ENCODE measurements at places on chromosomes 11 and 22.

DNA sequence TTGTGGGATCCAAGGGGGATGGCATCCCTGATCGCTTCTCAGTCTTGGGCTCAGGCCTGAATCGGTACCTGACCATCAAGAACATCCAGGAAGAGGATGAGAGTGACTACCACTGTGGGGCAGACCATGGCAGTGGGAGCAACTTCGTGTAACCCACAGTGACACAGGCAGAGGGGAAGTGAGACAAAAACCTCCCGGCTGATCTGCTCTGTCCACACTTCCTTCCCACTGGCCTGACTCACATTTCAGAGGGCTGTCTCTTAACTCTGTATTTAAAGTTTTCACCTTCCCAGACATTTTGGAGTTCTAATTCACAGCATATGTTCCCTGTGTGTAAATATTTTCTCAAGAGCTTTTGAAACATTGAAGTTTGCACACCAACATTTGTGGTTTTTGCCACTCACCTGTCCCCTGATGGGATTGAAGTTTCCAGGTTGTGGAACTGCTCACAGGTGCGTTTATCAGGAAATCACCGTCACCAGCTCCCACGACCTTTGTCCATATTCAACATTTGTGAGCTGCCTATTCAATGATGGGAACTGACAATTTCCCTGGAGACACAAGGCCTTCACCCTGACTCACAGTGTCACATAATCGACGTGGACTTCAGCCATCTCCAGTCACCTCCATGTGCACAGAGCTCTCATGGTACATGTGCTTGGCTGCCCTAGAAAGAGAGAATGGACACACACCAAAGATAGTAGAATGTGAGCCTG is 99.2 kb downstream of the VPREB1 start:
- peak; percentile 8 for DNase-seq

DNA sequence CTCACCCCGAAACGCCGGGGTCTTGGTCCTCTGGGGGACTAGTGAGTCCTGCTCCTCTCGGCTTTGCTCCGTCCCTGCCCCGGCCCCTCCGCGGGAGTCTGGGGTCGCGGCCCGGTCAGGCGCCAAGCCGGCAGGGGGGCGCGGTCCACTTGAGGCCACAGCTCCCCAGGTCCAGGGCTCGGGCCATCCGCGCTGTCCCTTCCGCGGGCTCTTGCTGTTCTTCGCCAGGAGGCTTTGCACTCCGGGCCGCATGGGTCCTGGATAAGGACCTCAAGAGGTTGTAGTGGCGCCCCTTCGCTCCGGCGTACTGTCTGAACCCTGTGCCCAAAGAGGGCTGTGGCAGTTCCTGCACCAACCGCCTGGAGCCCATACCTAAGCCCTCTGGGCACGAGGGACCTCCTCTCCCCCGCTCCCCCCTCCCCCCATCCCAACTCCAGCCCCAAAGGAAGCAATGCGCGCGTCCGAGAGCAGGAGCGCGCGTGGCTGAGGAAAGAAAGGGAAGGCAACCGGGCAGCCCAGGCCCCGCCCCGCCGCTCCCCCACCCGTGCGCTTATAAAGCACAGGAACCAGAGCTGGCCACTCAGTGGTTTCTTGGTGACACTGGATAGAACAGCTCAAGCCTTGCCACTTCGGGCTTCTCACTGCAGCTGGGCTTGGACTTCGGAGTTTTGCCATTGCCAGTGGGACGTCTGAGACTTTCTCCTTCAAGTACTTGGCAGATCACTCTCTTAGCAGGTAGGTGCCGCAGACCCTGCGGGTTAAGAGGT is at the start of gene ADM:
Gene ADM, plus strand, starts transcription at position 579 of the 767 bp plus-strand sequence. CDS start 628 bp downstream, outside the sequence.
- DNase-seq: peak; percentile 88

- DNase-seq: no peak
Observed at GRCh38 chr11:5224538-5225479, 2.1 kb downstream of the HBB start.

- DNase-seq: no peak
Observed at GRCh38 chr11:110900426-110900825, 188.2 kb upstream of the ARHGAP20 start.

- no peak for DNase-seq
Observed at GRCh38 chr22:36222887-36223450, 16.4 kb downstream of the APOL2 start.

GRCh38 chr11:62217191-62217748 is 8.8 kb downstream of the SCGB2A1 start:
- no peak for DNase-seq

GRCh38 chr11:120136356-120136755 is 1.6 kb downstream of the TRIM29 start:
- DNase-seq: peak; percentile 5

DNA sequence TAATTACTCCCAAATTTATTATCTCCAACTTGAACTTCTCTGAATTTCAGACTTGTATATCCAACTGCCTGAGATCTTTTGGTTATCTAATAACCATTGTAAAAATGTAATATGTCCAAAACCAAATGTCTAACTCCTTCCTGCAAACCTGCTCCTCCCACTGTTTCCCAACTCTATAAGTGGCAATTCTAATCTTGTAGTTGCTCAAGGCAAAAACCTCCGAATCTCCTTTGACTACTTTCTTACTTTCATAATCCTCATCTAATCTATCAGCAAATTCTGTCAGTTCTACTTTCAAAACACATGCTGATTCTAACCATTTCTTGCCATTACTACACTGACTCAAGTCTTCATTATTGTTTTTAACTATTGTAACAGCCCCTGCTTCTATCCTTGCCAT is 55.7 kb downstream of the FAM168A start:
- no peak for DNase-seq

GRCh38 chr22:20741634-20742581 is 32.0 kb upstream of the SERPIND1 start:
- peak; percentile 60 for DNase-seq

- no peak for DNase-seq
Observed at GRCh38 chr22:46934746-46935491, 172.5 kb downstream of the TBC1D22A start.

- no peak for DNase-seq
Observed at GRCh38 chr11:57276169-57276970, 39.3 kb upstream of the APLNR start.

GRCh38 chr11:18540207-18541009 is 13.7 kb upstream of the TSG101 start:
- DNase-seq: no peak

DNA sequence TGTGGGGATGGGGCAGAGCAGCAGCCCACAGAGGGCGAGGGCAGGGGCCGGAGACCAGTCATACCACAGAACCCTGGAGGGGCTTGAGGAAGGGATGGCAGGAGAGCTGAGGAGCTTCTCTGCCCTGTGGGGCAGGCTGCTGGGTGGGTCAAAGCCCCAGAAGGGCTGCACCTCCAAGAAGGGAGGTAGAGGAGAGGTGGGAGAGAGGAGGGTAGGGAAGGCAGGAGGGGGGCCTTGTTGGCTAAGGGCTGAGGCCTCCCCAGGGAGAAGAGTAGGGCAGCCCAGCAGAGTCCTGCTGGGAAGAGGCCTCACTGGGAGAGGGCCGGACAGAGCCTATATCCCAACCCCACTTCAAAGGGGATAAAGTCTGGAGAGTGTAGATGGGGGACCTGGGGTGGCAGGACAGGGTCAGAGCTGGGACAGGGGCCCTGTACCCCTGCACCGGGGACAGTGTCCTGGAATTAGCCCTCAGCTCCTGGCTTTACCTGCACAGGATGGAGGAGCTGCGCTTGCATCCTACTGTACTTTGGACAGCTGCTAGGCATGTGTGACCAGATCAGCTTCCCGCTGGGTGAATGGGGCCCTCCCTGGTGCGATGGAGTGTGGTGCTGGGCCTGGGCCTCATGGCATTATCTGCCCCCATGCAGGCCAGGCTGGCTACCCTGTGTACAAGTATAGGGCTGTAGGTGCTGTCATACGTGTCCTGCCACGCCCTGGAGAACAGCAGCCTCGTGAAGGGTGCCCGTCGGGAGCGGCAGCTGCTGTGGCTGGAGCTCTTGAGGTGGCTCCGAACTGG is 7.3 kb downstream of the DGCR6L start:
- no peak for DNase-seq

DNA sequence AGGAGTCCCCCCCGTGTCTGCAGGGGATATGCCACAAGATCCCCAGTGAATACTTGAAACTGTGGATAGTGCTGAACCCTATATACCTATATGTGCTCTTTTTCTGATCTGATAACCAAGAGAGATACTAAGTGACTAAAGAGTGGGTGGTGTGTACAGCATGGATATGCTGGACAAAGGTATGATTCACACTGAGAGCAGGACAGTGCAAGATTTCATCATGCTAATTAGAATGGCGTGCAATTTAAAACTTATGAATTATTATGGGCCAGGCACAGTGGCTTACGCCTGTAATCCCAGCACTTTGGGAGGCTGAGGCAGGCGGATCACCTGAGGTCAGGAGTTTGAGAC is 90.2 kb upstream of the ALKBH3 start:
- no peak for DNase-seq

DNA sequence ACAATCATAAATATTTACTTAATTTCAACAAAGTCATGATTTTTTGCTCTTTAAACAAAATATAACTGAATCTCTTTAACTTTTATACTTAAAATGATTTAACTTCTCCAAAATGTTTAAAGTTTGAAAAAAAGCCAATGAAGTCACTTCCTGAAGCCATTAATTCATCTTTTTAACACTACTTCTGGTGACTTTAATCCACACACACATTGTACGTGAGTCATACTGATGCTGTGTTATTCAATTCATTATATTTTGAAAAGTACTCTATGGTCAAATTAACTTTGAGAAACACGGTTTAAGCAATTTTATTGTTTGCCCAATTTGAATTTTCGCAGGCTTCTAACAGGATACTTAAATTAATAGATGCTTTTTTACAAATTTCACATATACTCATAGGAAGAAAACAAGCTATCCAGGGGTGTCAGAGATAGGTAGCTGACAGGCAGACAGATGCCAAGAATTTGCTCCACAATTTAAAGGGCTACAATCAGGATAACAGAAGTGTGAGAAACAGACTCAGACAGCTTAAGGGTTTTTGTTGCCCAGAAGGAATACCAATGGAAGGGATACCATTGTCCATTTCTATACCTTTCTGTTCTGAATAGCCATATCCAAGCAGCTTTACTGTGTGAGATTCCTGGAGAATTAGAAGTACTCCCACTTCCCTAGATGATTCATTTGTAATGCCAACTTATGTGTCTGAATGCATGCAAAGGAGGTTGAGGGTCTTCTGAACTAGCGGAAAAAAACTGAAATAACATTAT is 118.4 kb downstream of the RBFOX2 start:
- DNase-seq: no peak

- DNase-seq: peak; percentile 62
Observed at GRCh38 chr11:46367244-46367915, 14.1 kb upstream of the MDK start.

DNA sequence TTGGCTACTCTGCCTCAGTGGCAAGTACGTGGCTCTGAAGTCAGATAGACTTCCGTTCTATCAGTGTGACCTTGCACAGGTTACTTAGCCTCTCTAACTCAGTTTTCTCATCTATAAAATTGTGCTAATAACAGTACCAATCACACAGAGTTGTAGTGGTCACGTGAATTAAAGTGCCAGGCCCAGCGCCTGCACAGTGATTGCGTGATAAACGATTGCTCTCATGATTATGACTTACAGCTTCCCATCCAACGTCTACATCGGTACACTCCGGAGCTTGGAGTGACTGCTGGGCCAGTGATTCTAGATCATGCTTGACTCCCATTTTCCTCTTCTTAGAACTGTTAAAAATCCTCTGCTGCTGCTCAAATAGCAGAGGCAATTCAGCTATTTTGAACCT is 221.8 kb downstream of the CEP164 start:
- no peak for DNase-seq

- DNase-seq: no peak
Observed at GRCh38 chr22:22591348-22592299, 32.6 kb upstream of the PRAME start.

GRCh38 chr11:68146010-68146540 is 24.9 kb upstream of the CHKA start:
- peak; percentile 100 for DNase-seq

DNA sequence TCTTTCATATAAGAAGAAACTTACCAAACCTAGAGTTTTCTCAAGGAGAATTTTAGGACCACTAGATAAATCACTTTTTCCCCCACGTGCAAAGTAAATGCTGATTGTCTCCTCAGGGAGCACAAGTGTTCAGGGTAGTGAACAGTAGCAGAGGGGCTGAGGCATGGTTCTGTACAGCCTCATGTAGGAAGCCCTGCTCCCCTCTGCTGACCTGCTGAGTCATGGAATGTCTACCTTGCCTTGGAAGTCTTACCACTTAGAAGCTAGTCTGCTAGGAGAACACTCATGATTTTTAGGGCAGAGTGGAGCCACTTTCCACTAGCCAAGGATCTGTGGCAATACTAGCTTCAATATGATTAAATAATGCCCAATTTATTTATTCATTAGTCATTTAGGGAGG is 2120.6 kb upstream of the RAG2 start:
- DNase-seq: no peak

GRCh38 chr22:28249402-28249801 is 330.3 kb upstream of the PITPNB start:
- no peak for DNase-seq

GRCh38 chr11:33448461-33449130 is 191.4 kb downstream of the HIPK3 start:
- no peak for DNase-seq

DNA sequence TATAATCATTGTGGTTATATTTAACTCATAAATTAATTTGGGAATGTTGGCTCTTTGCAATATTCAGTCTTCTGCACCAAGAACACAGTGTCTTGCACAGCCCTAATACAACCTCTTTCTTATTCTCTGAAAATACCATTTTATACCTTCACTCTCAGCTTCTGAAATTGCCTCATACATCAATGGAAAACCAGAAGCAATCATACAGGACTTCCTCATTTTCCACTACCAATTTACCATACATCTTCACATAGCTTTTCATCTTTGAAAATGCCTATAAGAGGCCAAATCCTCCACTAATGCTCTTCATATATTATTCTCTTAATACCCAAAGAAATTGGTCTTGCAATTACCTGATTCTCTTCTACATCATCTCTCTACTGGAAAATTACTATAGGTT is 4.3 kb upstream of the OR2AG1 start:
- DNase-seq: no peak

DNA sequence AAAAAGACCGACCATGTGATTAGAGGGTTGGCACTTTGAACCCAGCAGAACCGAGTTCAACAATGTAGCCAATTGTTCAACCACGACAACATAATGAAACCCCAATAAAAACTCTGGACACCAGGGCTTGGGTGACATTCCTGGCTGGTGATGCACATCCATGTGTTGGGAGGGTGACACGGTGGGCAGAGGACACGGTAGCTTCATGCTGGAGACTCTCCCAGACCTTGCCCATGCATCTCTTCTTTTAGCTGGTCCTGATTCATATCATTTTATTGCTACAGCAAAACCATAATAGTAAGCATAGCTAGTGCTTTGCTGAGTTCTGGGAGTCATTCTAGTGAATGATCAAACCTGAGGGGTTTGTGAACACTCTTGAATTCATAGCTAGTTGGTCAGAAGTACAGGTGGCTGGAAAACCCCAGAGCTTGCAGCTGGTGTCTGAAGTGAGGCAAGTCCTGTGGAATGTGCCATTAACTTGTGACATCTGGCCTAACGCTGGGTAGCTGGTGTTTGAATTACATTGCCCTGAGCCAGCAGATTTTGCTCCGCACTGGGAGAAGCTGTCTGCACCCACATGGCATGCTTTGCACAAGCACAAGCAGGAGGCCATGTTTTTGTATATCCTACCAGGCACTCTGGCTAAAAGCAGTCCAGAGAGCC is 14.0 kb downstream of the RPUSD4 start:
- no peak for DNase-seq

GRCh38 chr22:43293655-43294392 is 49.3 kb downstream of the SCUBE1 start:
- DNase-seq: no peak

GRCh38 chr11:16009021-16009420 is 347.3 kb downstream of the SOX6 start:
- no peak for DNase-seq

GRCh38 chr11:15346907-15347306 is 232.2 kb downstream of the INSC start:
- no peak for DNase-seq
